ENCODE measurements at places on chromosomes 1 and 21. TPM values are rescaled to one million over a fixed set of nuclear protein-coding genes. Genes with fewer than 3 reads are reported as not detected.

DNA sequence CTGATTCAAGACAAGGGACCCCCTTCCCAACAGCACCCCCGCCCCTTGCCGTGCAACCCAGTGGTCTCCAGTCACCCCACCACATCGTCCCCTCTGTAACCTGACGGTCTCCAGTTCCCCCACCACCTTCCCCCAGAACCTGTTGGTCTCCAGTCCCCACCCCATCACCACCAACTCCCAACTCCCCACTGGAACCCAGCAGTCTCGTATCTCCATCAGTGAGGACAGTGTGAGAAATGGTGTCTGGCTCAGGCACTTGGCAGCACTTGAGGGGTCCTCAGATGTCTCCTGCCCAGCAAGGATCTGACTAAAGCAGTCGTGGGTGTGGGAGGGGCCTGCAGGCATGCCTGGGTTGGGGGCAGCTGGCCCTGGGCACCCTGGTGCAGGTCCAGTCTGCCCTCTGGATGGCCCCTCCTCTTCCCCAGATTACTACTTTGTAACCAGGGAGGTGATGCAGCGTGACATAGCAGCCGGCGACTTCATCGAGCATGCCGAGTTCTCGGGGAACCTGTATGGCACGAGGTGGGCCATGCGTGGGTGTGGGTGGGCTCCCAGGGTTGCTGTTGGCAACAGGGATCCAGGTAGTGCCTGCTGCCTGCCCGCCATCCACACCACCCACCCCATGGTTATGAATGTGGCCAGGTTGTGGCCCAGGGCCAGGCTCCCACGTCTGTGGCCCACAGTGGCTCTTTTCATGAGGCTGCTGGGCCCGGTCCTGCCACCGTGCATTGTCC, 3.1 kb upstream of the GJC2 start:
- DNase-seq: no peak

GRCh38 chr1:170808216-170808885, 127.0 kb upstream of the MROH9 start:
- DNase-seq: no peak

GRCh38 chr1:37553598-37553926, 531 bp downstream of the SNIP1 start:
- no peak for DNase-seq

Gene FBXO42
- total RNA-seq: 19.0 TPM

Gene VANGL1
- 15.3 TPM for total RNA-seq
